ENCODE measurements at places on chromosomes 12 and 14.

- no peak for DNase-seq
Observed at GRCh38 chr14:38549564-38549963, 293.7 kb upstream of the CLEC14A start.

- DNase-seq = no peak
Observed at GRCh38 chr14:100989924-100990323, 86.4 kb upstream of the RTL1 start.

DNA sequence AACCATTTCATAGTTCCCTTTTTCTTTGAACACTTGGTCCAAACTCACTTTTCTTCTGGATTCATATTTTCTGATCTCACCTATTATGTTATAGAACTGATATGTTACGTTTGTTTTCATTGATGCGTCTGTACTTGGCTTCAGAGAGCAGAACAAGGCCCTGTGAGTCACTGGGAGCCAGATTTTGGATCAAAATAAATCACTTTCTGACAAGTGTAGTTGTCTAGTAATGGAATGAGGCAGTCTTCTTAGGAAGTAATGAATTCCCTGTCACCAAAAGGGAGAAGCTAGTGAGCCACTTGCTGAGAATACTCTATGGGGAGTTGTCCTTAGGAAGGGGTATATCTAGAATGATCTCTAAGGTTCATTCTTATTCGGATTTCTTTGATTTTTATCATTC is 10.2 kb downstream of the BICD1 start:
- no peak for DNase-seq

- no peak for DNase-seq
Observed at GRCh38 chr14:38254571-38255407, 1.1 kb downstream of the CLEC14A start.

DNA sequence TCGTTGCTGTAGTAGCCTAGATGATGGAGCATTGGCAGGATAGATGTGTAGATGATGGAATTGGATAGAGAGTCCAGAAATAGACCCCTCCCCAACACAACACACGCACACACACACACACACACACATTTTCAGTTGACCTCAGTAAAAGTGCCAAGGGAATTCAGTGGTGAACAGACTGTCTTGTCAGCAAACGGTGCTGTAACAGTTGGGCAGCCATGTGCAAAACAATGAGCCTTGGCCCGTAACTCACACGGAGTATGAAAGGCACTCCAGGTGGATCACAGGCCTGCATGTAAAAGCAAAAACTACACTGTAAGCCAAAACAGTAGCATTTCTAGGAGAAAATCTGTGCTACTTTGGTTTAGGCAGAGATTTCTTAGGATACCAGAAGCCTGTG is 87.8 kb downstream of the DDX51 start:
- no peak for DNase-seq

- DNase-seq = no peak
Observed at GRCh38 chr12:77993658-77994057, 163.0 kb downstream of the NAV3 start.

- no peak for DNase-seq
Observed at GRCh38 chr12:104458694-104459367, 2.1 kb downstream of the CHST11 start.

DNA sequence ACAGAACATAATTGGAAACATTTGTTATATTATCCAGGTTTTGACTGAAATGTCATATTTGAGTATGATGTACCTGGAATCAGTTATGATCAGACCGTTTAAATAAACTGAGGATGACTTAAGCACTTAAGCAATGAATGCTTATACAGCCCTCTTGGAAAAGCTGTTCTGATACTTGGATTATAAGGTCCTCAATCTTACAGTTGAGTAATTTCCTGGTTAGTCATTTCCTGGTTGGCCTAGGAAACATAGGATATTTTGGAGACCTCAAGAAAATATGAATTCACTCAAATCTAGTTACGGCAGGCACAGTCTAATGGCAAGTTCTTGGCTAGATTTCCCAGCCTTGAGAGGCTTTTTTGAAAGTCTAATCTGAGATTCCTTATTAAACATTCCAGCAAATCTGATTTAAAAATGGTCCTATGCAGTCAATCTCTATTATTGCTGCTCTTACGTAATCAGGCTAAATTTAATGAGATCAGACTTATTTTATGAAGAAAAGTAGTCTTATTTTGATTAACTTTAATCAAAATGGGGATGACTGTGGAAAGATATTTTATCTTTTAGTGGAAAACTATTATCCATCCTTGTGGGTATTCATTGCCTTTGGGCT is 447.2 kb downstream of the SNAPC1 start:
- DNase-seq = no peak

- DNase-seq = no peak
Observed at GRCh38 chr14:68366656-68367055, 426.2 kb downstream of the ZFP36L1 start.

DNA sequence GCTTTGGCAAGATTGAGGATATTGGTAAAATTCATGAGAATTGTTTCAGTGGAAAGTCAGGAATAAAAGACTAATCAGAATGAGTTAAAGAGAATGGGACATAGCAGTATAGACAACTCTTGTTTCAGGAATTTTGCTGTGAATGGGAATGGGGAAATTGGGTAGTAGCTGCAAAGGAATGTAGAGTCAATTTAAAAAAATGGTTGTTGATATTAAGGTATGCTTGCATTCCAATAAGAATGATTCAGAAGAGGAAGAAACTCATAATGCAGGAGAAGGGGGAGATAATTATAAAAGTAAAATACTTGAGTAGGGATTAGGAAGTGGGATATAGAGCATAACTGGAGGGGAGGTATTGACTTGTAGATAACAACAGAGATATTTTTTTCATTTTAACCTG is 40.7 kb downstream of the MNAT1 start:
- DNase-seq = no peak

DNA sequence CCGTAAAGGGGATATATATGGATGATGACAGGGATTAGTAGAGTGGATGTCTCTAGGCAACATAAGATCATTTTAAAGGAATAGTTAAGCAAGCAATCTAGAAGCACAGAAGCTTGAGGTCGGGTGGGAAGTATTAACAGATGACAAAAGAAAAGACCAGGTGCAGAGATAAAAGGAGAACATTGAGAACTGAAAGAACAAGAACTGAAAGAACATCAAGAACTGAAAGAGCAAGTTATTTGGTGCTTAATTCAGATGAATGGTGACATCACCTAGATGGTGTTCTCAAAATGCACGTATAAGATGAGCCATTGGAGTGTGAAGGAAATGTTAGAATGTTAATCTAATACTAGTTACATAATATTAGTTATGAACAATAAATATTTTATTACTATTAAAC is 224.0 kb upstream of the PDE3A start:
- DNase-seq = no peak

DNA sequence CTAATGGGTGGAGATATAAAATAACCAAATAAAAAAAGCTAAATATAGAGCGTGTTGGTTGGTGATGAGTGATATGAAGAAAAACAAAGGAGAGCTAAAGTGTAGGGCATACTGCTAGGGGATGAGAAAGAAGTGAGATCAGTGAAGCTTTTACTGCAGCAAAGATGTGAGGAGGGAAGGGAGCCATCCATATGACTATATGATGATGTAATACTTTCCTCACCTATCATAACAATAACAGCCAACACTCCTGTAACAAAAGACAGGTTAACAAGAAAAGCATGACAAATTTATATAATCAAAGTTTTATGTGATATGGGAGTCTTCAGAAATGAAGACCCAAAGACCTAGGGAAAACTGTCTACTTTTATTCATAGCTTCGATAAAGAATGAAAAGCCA is 57.4 kb upstream of the LRFN5 start:
- DNase-seq = no peak

- no peak for DNase-seq
Observed at GRCh38 chr12:121345151-121345815, 6.9 kb downstream of the ANAPC5 start.

DNA sequence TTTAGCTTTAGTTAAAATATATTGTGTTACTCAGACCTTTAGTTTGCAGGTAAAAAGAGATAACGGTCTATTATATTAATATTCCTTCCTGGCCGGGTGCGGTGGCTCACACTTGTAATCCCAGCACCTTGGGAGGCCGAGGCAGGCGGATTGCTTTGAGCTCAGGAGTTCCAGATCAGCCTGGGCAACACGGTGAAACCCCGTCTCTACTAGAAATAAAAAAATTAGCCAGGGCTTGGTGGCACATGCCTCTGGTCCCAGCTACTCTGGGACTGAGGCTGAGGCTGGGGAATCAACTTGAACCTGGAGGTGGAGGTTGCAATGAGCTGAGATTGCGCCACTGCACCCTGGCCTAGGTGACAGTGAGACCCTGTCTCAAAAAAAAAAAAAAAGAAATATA is 13.2 kb upstream of the EID3 start:
- no peak for DNase-seq

DNA sequence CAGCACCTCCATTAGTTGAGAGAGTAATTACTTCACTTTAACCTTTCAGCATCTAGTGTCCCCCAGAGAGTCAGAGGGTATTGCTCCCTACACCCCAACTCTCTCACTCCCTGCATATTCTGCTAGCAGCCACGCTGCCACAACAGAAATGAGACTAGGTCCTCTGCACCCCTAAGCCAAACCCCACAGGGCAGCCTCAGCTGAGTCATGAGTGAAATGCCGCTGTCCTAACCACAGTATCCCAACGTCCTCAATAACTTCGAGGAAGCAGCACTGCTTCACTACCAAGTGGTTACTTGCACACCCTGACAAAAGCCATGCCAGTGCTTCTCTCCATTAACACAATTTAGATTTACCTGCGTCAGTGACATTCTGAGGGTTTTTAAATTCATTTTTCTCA is 6.9 kb upstream of the LYZ start:
- DNase-seq = no peak

DNA sequence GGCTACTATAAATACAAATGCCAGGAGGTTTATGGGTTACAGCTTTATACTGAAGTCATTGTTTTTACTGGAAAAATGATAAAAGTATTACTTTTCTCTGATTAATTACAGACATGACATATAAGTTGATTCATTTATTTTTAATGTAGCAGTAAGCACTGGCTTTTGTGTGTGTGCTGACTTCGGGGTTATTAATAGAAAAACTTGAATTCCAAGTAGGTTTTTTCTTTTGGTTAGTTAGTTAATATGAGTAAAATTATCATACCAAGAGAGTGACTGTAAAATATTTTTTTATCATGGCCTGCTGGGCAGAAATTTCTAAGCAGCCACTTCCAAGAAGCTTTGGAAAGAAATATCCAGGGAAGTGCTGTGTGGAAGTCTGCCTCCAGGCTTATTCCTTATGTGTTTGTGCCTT is 56.4 kb downstream of the IFT81 start:
- DNase-seq = no peak

- no peak for DNase-seq
Observed at GRCh38 chr14:99838639-99839134, 45.5 kb downstream of the EML1 start.

DNA sequence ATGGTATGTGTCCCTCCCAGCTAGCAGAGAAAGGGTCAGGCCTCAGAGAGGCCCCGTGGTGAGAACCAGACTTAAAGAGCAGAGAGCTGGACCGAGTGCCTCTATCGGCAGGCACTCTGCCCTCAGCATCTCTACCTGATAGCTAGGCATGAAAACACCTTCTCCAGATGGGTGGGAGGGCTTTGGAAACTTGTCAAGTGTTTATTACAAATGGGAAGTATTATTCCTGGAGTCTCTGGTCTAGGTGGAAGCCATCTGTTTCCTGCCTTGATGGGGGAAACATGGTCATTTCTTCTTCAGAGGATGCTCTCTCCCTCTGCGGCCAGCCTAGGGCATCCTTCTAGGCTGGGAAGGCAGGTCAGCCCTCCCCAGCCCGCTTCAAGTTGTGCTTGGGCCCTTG is 2.3 kb downstream of the TMEM63C start:
- no peak for DNase-seq

DNA sequence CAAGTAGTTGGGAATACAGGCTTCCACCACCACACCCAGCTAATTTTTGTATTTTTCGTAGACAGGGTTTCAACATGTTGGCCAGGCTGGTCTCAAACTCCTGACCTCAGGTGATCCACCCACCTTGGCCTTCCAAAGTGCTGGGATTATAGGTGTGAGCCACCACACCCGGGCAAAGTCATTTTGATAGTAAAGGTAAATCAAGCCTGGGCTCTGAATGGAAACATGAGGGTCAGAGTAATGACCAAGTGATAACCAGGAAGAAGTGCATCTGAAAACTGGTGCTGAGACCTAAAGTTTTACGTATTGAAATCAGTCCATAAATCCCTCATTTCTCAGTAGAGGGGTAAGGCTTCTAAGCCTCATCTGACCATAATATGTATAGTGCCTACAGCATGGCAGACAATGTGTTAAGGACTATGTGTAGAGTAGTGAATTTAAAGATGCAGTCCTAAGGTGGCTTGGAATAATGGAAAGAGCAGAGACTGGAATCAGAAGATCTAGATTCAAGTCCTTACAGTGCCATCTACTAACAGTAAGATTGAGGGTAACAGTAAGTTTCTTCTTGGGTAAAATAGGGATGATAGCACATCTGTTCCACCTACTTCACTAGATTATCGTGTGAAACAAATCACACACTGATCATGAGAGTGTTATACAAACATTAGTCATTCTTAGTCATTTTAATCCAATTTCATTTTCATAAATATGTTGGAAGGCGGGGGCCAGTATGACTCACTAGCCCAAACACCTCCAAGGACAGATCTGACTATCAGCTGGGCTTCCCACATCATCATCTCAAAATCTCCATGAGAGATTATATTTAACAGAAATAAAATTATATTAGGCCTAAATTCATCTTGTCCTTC is 11.2 kb downstream of the MAP4K5 start:
- DNase-seq = no peak

- no peak for DNase-seq
Observed at GRCh38 chr12:96719660-96720362, 187.2 kb upstream of the NEDD1 start.

- DNase-seq = no peak
Observed at GRCh38 chr14:87940894-87941293, 52.1 kb downstream of the GALC start.

DNA sequence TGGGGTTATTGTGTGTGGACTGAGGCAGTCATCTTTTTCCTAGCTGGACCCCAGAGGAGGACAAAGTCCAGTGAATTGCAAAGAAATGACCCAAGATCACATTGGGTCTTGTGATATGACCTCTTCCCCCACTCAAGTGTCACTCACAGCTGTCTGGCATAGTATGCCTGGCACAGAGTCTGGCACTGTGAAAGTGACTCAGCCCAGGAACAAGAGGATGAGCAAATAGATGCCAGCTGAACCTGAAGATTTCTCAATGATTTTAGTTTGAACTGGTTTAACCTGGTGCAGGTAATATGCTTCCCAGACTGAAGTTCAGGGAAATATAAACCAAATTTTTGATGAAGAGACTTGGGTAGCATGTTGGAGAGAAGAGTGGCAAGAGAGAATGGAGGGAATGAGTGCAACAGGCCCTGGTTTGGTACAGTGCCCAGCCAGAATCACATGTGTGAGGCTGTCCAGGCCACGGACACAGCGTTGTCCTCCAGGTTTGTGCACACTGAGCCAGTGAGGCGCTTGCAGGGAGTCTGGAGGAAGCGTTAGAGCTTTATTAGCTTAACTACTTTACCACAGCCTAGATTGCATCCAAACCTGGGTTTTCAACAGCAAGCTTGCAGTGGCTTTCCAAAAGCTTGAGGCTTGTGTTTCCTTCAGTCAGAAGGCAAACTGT is 332.9 kb downstream of the NUAK1 start:
- DNase-seq = no peak
